H7 (cell line): ENCODE measurements at places on chromosomes 4 and X.

DNA sequence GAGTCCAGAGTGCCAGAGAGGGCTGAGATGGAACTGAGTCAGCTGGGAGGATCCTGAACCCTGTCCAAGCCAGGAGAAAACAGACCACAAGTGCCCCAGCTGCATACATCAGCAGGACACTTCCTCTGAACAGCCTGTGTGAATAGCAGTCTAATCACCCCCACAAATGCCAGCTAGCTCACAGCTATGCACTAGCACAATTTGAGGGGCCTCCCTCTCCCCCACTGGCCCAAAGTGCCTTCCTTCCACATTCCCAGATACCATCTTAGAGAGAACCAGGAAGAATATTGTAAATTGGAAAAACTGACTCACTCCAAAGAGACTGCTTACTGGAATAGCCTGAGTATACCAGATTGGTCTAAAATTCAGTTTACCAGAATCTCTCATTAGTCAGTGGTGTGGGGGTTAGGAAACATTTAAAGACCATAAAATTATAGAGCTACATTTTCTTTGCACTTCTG lies 292.6 kb upstream of the KLF3 start:
- DNase-seq, result no peak

DNA sequence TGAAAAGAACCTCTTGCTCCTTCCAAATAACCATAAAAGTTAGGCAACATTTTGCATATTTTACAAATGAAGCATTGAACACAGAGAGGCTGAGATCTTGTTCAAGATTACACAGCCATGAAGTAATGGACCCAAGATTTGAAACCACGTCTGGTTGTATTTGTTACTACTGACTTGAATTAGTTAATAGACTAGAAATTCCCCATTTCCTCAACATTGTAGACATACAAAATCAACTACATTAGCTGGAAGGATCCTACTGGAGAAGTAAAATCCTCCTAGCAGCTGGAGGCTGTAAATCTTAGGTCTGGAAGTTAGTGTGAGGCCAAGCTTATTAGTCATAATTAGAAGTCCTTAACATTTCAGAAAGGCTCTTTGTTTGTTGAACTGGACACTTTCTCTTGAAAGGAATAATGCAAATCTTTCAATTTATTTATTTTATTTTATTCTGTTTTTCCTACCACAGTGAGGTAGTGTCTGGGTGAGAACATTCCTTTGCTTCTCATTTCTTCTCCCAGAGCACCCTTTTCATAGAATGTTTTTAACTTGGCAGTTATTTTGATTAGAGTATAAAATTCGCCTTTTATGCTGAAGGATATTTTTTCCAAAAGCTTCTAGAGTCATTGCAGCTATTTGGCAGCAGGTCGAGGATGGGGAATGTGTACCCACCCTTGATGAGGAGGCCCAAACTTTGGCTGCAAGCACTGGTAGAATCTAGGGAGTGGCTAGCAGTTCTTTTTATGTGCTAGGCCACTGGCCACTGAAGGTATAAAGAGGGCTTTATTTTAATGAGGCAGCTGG lies 62.0 kb upstream of the CLNK start:
- DNase-seq, result no peak

DNA sequence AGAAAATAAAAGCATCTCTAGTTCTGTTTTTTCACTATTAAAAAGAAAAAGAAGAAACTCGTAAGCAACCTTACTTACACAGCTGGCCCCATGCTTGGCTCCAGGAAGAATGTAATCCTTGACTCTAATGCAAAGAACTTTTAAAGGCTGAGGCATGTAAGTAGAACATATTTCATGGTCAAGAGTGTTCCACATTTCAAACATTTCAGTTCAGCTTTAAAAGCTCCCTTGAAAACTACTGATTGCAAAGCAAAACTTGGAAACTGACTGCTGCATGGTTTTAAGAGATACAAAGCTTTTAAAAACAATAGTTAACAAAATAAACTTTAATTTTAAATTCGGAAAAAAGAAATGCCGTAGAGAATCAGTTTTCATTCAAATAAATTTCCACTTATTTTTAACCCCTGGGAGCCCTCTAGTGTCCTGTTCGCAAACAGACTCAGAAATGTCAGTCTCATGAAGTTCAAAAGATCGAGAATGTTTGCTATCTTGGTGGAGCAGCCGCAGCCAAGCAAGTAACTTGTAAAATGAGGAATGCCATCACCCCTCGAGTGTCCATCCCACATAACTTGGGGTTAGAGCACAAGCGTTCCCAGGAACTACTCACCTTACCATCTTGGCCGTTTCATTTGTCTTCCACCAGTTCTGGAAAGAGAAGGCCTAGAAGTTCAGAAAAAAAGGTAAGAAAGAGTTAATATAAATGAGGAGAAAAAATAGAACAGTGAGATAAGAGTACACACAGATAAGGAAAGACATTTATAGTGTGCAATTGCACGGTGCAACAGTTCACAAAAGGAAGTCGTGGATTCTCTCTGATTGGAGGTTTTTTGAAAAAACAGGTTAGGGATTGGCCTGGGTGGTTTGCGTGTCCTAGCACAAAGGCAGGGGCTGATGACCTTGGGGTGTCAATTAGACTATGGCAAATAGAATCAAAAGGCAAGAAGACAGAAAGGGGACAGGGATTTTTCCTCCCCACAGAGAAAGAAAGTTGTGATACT lies at the start of gene GASK1B:
TSS of gene GASK1B (minus strand) at position 765 of the 998 bp plus-strand sequence. CDS start 1,650 bp downstream, outside the sequence.
- DNase-seq, result peak; percentile 44

DNA sequence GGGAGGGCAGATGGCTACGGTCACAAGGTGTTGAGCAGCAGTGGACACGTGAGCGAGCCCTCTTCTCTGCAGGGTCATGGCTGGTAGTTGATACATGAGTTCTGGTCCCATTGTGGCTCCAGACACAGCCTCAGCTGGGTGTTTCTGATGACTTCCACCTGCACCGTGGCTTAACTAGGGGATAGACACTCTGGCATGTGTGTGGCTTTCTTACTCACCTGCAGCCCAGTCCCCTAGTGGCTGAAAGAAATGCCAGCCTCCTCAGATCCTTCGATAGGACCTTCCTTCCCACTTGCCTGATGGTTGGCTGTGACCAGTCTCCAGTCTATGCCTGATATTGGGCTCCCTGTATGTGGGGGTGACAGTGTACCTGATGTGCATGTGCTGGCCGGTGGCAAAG lies 5.0 kb downstream of the GPR78 start:
- DNase-seq, result peak; percentile 88

DNA sequence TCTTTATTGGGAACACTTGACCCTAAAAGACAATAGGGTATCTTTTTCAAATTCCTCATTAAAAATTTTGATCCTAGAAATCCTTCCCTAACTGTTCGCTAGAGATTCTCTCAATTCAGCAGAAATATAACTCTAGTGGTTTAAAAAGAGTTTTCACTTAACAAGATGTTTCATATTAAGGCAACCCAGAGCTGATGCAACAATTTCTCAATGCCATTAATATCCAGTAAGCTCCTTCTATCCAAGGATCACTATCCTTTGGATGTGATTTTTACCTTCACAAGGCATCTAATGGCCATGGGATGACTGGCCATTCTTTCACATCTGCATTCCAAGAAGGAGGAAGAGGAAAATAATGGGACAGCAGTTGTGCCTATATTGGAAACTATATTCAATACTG lies 183.4 kb downstream of the ANKRD50 start:
- DNase-seq, result no peak

DNA sequence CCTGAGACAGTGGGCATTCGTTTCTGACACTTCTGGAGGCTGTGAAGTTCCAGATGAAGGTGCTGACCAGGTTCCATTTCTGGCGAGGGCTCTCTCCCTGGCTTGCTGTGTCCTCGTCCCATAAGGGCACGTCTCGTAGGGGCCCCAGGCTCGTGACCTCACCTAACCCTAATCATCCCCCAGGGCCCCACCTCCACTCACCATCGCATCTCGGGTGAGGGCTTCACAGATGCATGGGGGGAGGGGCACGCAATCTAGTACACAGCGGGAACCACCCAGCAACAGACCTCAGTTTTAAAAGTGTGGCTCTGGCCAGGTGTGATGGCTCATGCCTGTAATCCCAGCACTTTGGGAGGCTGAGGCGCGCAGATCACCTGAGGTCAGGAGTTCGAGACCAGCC lies 22.1 kb downstream of the PDE6B start:
- DNase-seq, result no peak

DNA sequence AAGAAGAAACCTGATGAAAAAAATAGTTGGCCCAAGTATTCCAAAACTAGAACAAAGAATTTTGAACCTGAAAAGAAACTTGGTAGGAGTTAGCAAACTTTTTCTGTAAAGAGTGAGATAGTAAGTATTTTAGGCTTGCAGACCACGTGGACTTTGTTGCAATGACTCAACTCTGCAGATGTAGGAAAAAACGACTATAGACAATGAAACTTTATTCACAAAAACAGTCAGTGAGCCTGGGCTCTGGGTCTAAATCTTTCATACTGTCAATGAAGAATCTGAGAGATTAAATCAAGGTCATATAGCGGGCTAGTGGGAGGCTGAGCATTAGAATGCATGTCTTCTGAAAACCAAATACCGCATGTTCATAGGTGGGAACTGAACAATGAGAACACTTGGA lies 23.0 kb downstream of the SH3D19 start:
- DNase-seq, result no peak

DNA sequence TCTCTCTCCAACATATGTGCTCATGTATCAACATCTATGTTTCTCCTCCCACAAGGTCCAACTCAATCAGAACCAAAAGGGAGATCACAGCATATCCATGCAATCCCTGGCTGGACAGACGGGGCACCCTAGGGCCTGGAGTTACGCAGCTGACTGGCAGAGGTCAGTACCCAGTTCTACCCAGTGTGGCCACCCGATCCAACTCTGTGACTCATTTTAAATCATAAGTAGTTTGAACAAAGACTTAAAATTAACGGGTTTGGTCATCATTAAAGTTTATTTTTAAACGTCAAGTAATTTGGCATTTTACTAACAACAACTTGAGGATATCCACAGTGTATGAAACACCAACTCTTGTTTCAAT lies 59.5 kb downstream of the APBB2 start:
- DNase-seq, result no peak

DNA sequence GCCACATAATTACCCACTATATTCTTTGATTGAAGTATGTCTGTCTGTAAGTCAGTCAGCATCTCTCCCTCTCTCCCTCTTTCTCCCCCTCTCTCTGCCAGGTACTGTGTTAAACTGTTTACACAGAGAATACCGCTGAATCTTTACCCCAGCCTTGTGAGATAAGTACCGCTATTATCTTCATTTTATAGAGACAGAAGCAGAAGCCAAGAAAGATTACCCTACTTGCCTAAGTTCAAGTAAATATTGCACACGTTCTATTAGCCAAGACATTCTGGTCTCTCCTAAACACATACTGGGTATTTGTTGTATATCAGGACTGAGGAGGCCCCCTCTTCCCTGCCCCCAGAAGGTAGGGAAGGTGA lies 695 bp upstream of the GPR101 start:
- no peak for DNase-seq

GRCh38 chrX:77917294-77917933 lies 6.9 kb downstream of the ATP7A start:
- DNase-seq, result no peak

- DNase-seq, result no peak
Measured at GRCh38 chr4:77843628-77844027, 19.0 kb upstream of the MRPL1 start.

DNA sequence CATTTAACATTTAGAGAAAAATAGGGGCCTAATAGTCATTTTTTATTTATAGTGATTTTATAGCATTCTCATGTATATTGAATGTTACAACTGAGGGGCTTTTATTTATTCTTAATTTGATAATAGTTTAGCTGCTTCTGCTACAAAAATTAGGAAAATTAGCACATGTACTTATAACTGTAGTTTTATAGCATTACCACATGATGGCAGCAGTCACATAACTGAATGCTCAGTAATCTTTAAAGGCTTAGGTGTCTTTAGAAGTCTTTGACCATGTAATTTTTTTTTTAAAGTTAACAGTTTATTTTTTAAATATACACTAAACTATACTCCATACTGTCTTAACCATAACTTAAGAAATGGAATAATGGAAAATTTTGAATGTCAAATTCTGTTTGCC lies 136.6 kb downstream of the STAG2 start:
- no peak for DNase-seq

- no peak for DNase-seq
Measured at GRCh38 chr4:82601242-82602015, 39.6 kb upstream of the TMEM150C start.

GRCh38 chr4:23887173-23887572 lies 2.7 kb downstream of the PPARGC1A start:
- no peak for DNase-seq

DNA sequence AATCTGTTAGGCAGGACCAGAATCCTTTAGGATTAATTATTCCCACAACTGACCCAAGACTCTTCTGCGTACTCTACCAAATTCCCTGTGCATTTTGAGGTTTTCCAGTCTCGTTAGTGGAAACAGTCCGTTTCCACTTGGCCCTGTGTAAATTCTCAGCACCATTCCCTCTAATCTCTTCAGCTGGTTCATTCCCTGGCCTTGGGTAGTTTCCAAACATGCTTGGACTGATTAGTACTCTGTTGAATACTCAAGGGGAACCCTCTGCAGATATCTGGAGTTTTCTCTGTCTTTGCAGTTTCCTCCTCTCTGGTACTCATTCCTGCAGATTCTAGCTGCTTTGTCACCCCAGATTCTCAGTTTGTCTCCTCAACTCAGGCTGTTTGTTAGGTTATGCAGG lies 80.4 kb downstream of the ZFX start:
- DNase-seq, result no peak

DNA sequence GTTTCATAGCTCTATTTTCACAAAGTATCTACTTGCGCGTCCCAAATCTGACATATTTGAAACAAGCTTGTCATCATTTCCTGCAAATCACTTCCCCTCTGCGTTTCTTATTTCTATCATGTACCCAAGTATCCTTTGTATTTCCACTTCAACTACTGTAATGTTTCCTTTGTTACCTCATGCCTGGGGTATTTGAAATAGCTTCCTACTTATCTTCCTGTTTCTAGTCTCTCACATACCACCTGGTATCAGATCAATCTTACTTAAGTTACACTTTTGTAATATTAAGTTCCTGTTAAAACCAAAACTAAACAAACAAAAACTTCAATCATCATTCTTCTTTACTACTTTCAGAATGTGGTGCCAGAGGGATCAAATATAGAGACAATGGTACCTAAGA lies 93.6 kb upstream of the SMAD1 start:
- DNase-seq, result no peak

- DNase-seq, result no peak
Measured at GRCh38 chr4:126790633-126791032, 842.1 kb upstream of the INTU start.

GRCh38 chrX:25198253-25198652 lies 182.5 kb upstream of the ARX start:
- no peak for DNase-seq

DNA sequence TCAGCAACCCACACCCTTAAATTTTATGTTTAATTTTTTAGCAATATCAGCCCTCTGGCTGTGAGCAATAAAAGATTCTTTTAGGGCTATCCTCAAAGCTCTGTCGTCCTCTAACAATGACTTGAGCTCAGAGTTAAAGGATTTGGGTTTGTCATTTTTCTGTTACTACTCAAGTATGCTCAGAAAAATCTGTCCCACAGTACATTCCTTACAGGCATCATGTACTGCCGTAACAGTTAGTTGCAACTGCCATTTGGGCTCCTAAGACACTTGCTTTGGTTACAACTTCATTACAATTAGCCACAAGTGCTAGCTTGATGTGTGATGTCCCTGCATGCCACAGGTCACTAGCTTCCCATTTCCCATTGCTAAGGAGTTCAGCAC lies 33.2 kb downstream of the COQ2 start:
- DNase-seq, result no peak
